ENCODE measurements at places on chromosomes 7 and 10.
A peak's percentile ranks its signal among the peaks of the same experiment; 100 is the strongest.

DNA sequence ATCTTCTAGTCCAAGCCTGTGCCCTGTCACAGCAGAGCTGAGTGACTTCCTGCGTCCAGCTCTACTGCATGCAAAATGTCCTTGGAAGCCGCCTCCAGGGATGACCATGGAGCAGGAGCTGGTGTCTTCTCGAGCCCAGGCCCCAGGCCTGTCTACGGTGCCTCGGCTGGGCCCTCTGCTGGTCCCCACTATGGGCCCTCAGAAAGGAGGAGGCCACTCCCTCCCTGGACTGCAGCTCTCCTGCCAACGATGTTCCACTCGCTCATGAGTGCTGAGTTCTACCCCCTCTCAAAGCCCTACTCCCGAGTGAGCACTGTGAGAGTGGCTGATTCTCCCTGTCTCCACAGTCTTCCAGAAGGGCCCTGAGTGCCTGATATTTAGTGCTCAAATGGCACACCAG lies 504.9 kb downstream of the PTPRN2 start:
- DNase-seq: no peak

DNA sequence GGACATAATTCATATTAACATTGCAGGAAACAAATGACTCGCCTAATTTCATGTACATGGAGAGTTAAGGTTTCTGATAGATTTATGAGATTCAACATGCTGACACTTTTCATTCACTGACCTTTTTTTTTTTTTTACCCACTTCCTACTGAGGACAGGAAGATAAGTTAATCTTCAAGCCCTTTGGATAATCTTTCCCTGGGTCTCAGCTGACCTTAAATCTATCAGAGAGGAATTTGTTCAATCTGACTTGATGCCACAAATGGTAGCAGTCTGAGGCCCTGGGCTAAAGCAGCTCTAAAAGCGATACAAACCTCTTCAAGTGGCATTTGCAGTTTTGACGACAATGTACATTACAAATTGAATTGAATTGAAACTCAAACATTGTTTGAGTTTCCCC lies 493.3 kb upstream of the SORCS1 start:
- DNase-seq: no peak

DNA sequence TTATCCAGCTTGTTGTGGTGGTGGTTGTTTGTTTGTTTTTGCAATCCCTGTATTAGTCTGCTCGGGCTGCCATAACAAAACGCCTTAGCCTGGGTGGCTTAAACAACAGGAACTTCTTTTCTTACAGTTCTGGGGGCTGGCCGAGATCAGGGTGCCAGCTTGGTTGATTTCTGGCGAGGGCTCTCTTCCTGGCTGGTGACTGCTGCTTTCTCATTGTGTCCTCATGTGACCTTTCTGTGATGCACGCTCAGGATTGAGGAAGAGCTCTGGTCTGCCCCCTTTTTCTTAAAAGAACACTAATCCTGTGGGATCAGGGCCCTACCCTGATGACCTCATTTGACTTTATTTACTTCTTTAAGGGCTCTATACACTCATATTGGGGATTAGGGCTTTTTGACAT lies 107.1 kb upstream of the NRP1 start:
- DNase-seq: no peak

DNA sequence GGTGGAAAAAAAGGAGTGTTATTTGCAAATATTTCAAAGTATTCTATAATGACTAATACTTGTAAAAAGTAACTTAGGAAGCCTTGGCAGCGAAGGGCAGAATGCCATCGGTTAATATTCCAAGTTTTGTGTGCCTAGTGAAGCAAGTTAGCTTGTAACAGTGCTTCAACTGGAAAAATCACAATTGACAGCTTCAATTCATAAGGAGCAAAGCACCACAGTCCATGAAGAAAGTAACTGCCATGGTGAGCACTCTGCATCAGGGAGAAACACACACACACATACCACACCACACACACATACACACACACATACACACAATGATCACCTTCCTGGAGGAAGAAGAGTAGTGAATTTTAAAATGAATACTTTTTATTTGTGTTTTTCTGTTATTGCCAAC lies 298.3 kb downstream of the CNTNAP2 start:
- DNase-seq: no peak

DNA sequence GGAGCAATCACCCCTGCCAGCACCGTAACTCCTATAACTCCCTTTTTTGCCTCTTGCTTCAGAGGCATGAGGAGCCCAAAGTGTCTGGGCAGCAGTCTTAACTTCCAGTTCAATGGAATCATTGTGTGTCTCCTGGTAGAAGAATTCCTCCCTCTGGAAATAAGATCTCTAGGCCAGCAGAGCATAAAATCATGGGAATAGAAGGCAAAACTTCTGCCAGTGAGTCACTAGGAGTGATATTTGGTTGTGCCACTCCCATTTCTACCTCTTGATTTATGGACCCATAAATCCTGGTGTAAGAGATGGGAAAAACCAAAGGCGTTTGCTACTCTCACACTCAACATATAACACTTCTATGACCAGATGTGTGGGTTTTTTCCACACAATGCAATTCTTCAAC lies 104.9 kb upstream of the FAM180A start:
- DNase-seq: no peak

DNA sequence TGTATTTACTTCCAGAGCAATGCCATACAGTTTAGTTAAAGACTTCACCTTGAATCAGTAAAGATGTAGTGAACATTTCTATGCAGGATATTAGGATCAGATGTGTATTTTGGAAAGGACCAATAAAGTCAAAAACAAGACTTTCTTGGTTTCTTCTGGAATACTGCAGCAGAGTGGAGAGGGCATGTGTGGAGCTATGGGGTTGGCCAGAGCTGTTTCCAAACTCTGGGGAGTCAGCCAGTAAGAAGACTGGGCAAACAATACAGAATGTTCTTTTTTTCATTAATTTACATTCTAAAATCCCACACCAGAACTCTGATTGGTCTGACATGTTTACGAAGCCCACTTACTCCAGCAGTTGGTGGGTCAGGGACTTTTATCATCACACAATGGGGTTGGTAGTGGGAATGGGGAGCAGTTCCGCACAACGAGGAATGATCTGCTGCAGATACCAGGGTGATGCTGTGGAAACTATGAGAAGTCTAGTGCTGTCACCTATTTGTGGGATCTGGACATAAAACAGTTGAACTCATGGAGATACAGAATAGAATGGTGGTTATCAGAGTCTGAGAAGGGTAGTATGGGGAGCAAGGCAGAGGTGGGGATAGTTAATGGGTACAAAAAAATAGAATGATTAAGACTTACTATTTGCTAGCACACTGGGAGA lies 267.7 kb downstream of the MALRD1 start:
- DNase-seq: no peak

DNA sequence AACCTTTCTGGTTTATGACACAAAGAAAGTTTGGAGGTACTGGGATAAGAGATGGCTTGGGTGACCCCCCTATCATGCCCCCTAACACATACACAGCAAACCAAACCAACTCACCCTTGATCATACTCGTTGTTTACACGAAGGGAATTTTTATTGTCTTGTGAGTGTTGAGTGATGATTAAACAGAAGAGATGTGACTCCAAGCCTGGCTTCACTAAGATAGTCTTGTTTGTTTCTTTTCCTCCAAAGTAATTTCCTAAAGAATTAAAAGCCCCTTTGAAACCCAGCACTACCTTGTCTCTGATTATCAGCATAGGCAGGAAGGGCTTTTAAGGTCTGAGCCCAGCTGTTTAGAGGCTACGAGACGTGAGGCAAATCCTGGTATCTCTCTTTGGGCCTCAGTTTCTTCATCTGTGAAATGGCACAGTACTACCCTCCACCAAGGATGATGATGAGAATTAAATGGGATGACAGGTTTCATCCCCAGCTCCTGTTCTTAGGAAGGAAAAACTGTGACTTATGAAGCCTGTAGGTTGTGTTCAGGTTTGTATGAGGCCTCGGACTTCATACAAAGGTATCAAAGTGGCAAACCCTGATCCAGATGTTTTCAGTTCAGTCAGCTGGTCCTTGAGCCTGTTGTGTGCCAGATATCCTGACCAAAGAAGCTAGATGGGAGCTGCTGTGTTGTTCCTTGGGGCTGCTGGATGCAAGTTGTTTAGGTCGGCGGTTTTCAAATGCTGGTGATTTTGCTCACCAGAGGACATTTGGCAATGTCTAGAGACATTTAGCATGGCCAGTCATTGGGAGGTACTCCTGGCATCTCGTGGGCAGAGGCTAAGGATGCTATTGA lies 51.8 kb downstream of the TCF7L2 start:
- DNase-seq: no peak

DNA sequence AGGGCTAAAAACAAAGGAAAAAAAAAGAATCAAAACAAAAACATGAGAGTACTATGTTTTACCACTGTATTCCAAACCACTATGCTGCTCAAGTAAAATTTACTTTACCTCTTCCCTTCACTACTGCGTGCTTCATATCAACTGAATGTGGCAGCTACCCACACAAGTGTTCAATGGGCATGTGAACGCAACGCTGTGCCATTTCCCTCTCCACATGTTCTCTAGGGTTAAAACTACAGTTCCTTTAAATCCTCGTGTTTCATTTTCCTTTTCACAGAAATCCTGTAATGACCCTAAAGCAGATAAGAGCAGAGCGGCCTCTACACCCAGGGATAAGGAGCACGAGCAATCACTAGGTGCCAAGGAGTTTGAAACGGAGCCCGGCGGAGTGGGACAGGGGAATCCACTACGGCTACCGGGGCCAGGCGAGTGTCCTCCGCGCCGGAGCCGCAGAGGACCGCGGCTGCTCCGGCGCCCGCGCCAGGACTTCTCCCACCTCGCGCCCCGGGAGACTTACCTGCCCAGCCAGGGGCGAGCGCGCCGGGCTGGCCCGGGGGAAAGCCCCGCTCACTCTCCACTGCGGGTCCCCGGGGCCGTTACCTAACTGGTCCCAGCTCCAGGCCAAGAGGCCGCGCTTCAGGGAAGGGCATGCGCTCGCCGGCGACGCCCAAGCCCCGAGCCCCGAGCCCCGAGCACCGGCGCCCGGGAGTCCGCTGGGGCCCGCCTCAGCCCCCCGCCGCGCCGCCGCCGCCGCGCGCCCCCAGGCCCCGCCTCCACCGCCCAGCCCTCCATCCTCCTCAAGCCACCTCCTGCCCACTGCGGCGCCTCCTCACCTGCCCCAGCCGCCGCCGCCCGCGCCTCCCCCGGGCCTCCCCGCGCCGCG lies 711 bp downstream of the NAMPT start:
- DNase-seq: peak; percentile 52

- no peak for DNase-seq
Observed at GRCh38 chr10:123807444-123808035, 84.1 kb downstream of the CPXM2 start.

GRCh38 chr10:2079603-2080078 lies 342.3 kb upstream of the ADARB2 start:
- DNase-seq: no peak

DNA sequence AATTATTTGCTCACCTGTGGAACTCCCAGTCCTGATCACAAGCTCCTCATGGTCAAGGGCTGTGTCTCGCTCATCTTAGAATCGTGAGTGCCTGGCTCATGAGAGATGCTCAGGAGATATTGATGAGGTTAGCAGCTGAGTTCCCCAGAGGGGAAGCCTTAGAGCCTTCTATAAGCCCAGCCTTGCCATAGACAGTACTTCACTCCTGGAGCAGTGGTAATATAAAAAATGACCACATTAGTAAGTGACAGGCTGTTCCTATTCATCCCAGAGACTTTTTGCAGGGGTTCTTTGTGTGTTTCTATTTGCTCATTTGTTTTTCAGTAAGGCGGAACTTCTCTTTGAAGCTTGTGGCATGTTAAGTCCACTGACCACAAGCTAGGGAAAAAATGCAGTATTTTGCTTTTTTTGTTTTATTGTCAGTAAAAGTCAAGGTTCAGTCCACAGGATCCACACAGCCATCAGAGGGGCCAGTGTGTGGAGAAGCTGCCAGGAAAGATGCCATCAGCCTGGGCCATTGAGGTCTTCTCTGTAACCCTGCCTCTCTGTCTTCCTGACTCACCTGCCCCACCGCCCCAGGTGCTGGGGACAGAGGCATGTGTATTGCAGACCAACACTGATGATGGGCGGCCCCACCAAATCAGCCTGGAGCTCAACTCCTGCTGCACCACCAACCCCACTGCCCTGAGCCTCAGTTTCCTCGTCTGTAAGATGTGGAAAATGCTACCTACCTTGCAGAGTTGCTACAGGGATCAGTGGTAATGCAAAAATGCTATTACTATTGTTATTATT lies 36.4 kb upstream of the JCAD start:
- DNase-seq: no peak

DNA sequence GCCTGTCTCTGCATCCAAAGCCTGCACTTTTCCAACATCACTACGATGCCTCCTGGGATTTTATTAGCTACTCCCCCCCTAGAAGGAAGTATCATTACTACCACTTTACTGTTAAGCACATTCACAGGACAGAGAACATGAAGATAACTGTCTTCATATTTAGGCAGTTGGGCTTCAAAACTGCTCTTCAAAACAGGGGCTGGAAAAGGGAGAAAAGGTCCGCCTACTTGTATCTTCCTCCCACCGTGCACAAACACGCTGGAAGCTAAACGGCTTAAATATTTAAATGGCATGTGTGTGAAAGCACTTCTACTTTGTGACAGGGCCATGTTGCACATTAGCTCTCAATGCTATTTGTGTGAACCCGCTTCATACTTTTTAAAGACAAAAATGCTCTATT lies 999 bp downstream of the ITIH5 start:
- DNase-seq: no peak

GRCh38 chr7:158585721-158586498 lies 1.7 kb downstream of the PTPRN2 start:
- DNase-seq: no peak

GRCh38 chr7:70457883-70458680 lies 673.9 kb upstream of the GALNT17 start:
- DNase-seq: no peak

DNA sequence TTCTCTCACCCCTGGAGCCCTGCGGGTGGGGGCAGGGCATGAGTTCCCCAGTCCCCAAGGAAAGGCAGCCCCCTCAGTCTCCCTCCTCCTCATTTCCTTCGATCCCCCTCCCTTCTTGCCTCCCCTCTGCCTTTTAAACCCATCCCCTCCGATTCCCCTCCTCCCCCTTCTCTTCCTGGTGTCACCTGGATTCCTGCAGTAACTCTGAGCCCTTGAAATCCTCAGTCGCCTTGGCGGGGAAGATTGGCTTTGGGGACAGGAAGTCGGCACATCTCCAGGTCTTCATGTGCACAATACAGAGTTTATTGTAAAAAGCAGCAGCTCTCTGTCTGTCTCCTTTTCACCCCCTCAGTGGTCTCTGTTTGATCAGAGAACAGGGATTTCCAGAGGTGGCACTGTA lies 1.3 kb upstream of the MUC12 start:
- DNase-seq: no peak

GRCh38 chr10:109487691-109488090 lies 435.6 kb downstream of the XPNPEP1 start:
- no peak for DNase-seq

GRCh38 chr7:36023033-36023560 lies 130.0 kb upstream of the EEPD1 start:
- no peak for DNase-seq
